Esophagus mucosa (tissue), 1 donor: ENCODE measurements at places on chromosomes 1 and 21.

DNA sequence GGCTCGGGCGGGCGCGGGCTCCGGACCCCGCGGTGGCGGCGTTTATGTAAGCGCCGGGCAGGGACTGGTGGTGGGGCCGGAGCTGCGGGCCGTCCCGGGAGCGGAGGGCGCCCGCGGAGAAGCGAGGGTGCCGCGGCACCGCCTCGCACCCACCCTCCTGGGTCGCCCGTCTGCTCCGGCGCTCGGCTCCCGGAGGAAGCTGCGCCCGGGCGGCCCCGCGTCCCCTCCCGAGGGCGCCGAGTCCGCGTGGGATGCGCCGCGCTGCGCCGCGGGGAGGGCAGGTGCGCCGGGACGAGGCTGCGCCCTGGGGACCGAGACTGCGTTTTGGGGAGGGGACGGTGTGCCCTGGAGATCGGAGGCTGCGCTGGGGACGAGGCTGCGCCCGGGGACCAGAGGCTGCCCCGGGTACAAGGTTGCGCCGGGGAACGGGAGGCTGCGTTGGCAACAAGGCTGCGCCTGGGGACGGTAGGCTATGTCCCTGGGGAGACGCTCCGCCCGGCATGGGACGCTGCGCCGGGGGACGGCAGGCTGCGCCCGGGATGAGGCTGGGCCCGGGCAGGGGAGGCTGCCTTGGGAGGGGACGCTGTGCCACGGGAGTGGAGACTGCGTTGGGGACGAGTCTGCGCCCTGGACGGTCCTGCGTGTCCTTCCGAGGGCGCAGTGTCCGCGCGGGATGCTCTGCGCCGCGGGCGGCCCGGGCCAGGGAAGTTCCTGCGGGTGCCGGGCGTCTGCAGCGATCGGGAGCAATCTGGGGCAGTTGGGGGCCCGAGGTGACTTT is 627 bp downstream of the ADARB1 start:
- ATAC-seq, result peak; percentile 35

GRCh38 chr1:204373911-204374310 is 14.2 kb upstream of the PLEKHA6 start:
- ATAC-seq, result no peak

DNA sequence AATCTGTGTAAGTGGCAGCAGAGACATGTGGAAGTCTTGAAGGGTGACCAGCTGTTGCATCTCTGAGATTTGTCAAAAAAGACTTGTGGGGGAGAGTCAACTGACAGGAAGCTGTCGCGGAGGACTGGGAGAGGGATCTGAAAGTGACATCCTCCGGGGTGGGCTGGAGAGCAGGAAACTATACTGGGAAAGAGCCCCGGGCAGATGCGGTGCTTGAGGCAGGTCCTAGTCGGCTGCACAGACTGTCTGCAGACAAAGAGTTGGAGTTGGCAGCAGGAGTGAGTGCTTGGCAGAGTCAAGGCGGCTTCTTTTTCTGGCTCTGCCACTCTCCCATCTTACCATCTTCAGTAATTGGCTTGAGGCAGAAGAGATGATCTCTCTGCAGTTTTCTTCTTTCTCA is 294.0 kb upstream of the C1orf87 start:
- ATAC-seq, result no peak

DNA sequence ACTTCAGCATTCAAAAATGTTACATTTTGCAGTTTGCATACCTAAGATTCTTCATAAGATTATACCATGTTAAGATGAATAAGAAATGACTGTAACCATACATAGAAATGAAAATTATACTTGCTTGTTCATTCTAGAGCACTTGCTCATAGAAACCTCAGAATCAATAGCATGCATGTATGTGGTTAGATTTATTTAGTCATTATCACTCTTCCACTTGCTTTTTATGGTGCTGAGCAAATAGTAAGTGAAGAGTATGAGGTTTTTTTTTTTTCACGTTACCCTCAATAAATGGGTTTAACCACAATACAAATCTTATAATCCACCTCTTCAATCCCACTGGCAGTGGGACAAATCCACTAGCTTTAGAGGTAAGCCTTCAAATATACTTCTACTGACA is 84.7 kb downstream of the LRRC53 start:
- no peak for ATAC-seq

DNA sequence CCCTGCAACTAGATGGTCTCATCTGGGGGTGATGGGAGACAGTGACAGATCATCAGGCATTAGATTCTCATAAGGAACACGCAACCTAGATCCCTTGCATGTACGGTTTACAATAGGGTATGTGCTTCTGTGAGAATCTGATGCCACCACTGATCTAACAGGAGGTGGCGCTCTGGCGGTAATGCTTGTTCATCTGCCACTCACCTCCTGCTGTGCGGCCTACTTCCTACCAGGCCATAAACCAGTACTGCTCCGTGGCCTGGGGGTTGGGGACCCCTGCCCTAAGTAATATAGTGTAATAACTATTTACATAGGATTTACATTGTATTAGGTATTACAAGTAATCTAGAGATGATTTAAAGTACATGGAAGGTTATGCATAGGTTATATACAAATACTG is 134.9 kb downstream of the CLEC20A start:
- no peak for ATAC-seq

DNA sequence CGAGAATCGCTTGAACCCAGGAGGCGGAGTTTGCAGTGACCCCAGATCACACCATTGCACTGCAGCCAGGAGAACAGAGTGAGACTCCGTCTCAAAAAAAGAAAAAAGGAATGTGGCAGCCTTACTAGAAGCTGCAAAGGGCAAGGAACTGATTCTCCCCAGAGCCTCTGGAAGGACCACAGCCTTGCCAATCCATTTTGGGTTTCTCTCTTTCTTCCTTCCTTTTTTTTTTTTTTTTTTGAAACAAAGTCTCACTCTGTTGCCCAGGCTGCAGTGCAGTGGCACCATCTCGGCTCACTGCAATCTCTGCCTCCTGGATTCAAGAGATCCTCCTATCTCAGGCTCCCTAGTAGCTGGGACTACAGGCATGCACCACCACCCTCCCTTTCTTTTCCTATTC is 9.9 kb upstream of the IFNGR2 start:
- no peak for ATAC-seq

- no peak for ATAC-seq
These were observed 99.8 kb downstream of the KAZN start for GRCh38 chr1:14698314-14698713.

DNA sequence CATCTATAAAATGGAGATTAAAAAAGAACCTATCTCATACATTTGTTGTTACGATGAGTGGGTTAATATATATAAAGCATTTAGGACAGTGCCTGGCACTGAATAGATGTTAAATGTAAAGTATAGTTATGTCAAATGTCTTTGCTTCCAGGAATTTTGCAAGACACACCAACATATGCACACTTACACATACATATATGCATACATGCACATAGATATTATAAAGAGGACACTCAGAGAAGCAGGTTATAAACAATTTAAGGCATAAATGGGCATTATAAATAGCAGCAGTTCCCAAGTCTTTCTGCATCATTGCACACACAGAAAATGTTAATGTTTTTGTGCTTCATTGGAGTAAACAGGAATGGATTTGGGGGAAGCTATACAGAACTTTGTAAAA is 13.3 kb downstream of the CYP4X1 start:
- no peak for ATAC-seq

DNA sequence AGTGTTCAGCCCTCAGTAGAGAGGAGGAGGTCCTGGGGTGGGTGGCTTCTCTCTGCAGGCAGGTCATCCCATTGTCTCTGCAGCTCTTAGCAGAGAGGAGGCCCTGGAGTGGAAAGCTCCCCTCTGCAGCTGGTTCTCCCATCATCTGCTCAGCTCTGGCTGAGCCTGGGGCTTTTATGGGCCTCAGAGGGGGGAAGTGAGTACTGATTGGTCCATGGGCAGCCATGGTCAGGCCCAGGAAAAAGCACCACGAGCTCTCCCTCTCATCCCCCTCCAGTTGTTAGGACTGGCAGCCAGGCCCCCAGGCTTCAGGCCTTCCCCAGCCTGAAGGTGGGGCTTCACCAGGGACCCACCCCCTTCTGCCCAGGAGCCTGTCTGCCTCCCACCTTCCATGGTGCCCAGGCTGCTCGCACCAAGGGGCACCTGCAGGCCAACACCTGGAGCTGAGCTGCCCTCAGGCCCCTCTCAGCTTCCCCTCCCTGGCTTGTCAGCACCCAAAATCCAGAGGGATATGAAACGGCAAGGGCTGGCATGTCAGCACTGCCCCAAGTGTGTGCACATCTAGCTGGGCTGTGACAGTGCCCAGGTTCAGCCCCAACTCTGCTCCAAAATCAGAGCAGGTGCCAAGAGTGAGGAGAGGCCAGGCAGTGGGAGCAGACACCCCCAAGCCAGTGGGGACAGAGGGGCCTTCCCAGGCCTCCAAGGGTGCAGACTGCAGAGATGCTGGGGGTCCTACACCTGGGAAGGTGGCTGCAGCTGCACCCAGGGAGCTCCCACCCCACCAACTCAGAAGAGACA is 449.0 kb downstream of the MATN1 start:
- ATAC-seq, result no peak

- ATAC-seq, result no peak
These were observed 23.8 kb upstream of the COL18A1 start for GRCh38 chr21:45381036-45381787.

DNA sequence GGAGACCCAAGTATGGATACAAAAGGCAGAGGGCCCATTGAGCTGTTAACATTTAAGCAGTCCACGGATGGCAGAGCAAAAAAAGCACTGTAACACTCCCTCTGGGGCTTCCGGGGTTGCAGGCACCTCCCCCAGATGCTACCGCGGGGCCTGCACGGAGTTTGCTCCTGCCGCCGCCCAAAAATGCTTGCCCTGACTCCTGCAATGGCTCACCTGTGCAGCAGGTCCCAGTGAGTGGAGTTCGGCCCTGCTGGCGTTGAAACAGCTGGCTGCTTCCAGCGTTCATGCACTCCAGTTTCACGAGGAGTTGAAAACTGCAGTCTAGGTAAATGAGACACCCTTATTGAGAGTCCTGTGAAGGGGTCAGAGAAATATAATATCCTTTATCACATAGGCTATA is 832.8 kb downstream of the NCAM2 start:
- no peak for ATAC-seq

- no peak for ATAC-seq
These were observed 108.0 kb downstream of the DUSP10 start for GRCh38 chr1:221633841-221634409.

- peak; percentile 59 for ATAC-seq
These were observed 32.7 kb upstream of the GRHL3 start for GRCh38 chr1:24286246-24287010.

GRCh38 chr1:11342621-11343032 is 69.6 kb downstream of the UBIAD1 start:
- no peak for ATAC-seq

DNA sequence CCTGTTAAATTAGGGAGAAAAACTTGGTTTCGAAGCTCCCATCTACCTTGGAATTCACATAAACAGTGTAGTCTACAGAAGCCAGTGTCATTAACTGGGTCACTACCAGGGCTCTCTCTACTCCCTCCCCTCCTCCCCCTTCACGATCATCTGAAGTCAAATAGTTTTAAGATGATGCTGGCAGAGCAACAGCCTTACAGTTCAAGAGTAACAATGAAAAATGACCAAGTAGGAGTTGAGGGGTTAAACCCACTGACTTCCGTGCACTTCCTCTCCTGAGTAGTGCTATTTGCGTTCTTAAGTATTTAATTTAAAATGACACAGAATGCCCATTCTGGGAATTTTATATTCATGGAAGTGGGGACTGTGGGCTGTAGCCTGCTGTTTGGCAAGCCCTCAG is 236.9 kb downstream of the SIPA1L2 start:
- ATAC-seq, result no peak

- ATAC-seq, result no peak
These were observed 22.9 kb downstream of the CD244 start for GRCh38 chr1:160839746-160840145.

- no peak for ATAC-seq
These were observed 191.8 kb upstream of the RAB4A start for GRCh38 chr1:229079016-229079595.

DNA sequence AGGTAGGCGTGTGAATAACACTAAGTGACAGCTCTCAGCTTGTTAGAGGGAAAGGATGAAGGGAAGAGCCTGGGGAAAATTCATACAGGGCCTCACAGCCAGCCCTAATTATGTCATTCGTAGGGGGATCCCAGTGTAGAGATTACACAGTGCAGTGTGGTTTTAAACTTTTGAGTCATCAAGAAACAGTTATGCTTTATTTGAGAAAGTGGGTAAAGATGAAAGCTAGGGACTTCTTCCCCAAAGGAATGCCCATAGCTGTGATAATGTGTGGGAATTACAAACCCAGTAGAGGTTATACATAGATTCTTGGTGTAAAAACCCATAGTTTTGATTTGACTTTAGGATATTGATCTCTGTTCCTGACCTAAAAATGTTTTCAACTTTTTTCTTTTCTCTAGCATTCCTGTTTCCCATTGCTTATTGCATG is 1.9 kb downstream of the TTF2 start:
- no peak for ATAC-seq

DNA sequence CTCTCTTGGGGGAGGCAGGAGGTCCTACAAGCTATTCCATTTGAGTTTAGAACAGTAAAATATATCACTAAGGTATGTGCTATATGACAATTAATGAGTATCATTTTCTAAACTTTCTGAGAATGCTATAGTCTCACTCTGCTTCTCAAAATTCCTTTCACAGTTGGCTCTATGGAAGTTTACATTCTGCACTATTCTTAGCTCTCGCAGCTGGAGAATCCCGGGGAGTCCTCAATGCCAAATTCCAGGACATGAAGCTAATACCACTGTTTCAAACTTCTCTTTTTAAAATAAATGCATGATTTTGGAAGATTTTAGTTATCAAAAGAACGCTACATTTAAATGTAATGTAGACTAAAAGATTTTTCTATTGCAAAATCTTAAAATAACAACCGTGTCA is 22.4 kb upstream of the PALMD start:
- ATAC-seq, result no peak

- no peak for ATAC-seq
These were observed 23.1 kb upstream of the DYNLT5 start for GRCh38 chr1:66729119-66729518.

GRCh38 chr1:235050911-235051360 is 77.7 kb downstream of the TOMM20 start:
- ATAC-seq, result no peak

DNA sequence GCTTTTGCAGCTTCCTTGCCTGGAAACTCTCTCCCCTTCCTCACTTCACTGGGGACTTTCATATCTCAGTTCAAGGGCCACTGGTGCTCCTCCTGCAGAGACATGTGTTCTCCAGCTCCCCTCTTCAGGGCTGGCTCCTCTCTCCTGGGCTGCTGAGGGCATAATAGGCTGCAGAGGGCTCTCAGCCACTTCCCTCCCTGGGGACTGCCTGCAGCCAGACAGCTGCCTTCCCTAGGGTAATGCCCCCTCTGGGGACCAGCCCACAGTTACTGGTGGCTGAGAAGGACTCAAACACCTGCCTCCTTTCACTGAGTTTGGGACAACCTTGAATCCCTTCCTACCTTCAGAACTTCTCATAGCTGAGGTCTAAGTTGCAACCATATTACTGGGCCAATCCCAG is 104.8 kb upstream of the POU3F1 start:
- no peak for ATAC-seq

DNA sequence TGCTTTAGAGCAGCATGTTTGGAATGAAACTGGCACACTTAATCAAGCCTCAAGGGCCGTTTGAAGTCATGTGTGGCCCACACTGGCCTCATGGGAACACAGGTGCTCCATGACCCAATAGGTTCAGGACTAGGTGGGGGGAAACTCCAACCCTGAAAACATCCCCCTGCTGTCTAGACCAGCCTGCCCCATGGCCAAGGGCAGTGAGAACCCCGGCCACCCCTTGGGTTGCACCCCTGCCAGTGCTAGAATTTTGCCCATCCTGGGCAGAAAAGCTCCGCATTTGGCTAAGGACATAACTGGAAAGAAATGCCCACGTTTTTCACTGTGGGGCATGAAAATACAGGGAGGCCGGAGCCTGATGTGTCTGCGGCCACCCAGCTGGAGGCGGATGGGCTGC is 6.1 kb upstream of the PTGER3 start:
- ATAC-seq, result peak; percentile 48

GRCh38 chr1:29579821-29580425 is 343.6 kb downstream of the PTPRU start:
- no peak for ATAC-seq
